Activated CD8-positive, alpha-beta memory T cell treated with anti-CD3 and anti-CD28 coated beads for 48 hours (primary cell): ENCODE measurements at places on chromosomes 1 and 21.

- no peak for DNase-seq
These were observed 379.7 kb upstream of the B3GALT2 start for GRCh38 chr1:193565971-193566577.

- DNase-seq: no peak
These were observed 640.9 kb downstream of the NPHP4 start for GRCh38 chr1:5351366-5351765.

DNA sequence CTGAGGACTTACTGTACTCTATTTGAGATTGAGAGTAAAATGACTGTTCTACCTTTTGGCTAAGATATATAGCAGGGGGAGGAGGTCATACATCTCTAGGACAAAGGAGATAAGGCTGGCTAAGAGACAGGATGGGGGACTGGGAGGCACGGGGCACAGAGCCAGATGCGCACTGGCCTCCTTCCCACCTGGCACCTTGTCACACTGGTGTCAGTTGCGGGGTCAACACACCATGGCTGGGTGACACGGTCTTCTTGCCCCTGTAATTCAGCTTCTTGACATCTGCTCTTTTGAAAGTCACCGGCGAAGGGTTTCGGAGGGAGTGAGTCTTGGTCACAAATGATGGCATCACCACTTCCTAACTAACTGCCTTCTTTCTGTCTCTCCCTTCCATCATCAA is 177.3 kb downstream of the ZSCAN20 start:
- no peak for DNase-seq

DNA sequence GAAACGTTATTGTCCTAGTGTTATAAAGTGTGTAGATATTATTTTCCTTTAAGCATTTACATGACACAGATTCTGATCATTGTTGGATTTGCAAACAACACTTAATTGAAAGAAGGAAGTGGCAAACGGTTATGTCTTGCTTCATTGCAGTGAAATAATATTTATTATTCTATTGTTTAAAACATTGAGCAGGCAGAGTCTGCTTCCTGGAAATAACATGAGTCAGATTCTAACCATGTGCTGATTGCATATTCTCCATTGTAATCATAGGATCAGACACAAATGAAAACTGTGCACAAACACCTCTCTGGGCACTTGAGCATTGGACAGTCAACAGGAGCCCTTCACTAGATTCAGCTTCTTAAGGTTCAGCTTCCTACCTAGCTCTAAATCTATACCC is 46.8 kb upstream of the USP25 start:
- DNase-seq: no peak

DNA sequence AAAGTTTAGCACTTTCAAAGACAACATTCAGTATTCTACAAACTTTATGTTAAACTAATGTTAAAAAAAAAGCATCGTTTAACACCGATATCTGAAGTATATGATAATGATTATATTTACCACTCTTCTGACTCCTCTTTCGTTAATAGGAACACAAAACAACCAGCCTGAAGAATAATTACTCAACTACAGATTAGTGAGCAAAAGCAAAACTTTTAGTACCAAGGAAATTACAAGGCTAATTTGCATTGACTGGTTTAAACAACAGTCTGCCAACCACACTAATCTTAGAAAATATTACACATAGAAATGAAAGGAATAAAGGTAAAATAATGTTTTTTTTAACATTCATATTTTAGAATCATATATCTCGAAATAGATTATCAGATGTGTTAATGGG is 500.7 kb downstream of the LMO4 start:
- no peak for DNase-seq

GRCh38 chr1:54402896-54403295 is 3.3 kb downstream of the SSBP3 start:
- no peak for DNase-seq

- peak; percentile 8 for DNase-seq
These were observed at the start of gene ANKRD45 for GRCh38 chr1:173669491-173669941. Gene ANKRD45 (minus strand): TSS chr1:173669851. CDS start chr1:173659418, 10,433 bp downstream.

DNA sequence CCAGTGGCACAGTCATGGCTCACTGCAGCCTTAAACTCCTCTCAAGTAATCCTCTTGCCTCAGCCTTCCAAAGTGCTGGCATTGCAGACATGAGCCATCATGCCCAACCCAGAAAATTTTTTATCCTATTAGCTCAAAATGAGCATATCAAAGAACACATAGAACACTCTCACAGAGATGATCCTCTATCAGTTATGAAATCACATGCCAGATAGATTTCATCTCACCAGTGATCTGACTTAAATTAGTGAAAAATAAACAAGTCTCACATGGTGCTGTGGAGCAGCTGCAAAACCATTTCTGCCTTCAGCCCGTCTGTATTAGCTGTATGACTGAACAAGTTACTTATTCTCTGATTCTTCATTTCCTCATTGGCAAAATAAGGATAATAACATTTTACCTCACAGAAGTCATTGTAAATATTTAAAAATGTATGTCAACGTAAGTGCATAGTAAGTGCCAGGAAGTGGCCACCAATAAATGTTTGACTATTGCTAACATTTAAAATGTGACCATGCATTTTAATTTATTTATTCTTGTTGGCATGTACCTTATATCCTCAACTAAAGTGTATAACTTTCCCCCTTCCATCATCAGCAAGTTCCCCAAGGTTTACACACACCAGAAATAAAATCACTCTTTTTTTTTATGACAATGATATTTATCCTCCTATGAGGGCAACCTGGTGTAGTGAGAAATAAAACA is 29.0 kb upstream of the SLC19A2 start:
- no peak for DNase-seq

DNA sequence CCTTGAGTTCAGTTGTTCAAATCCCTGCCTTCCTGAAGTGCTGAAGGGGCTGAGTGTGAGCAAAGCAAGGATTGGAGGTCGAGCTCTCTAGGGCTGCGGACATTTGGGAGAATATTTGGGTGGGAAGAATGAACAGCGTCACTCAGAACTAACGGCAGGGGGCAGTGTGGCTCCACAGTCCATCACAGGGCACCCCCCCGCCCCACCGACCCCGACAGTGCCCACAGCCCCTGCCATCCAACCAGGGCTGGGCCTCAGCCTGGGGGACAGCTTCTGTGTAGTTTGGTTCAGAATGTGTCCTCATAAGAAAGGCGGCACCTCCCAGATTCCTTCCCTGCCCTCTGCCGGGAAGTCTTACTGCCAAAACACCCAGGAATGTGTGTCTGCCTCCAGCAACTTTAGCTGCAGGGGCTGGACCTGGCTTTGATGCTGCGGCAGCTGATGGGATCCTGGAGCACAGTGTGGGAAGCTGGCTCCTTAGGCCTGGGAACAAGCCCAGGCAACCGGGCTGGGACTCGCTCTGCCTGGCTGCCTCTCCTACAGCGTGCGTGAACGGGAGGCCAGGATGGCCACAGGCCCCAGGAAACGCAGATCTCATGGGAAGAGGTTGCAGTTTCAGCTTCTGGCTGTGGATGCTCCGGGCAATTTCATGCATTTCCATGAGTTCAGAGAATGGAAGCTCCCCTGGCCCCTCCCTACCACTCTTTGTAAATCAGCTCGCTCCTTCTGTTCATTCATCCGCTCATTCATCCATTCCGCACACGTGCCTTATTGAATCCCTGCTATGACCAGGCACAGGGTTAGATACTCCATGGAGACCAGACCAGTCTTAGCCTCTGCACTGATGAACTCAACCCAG is 104.9 kb upstream of the TMPRSS2 start:
- no peak for DNase-seq

DNA sequence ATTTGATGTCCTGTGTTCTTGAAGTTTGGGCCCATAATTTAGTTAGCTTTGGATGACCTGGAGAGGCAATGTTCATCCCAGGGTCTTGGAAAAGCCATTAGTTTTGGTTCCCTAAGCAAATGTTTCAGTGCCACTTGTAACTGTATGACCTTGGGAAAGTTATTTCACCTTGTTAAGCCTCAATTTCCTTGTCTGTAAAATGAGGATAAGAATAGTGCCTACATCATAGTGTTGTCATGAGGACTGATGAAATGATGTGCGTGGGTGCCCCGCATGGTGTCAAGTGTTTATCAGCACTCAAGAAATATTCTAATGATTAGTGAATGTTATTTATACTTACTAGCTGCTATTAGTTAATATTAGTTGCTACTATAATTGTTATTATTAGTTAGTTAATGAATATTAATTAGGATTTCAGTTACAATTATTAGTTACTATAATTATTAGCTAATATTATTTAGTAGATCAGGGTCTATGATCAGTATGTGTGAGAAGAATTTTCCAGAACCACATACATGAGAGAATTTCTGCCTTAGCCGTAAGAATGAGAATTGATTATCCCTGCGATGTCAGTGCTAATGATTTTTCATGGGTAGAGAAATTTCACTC is 1.9 kb downstream of the SH3BGR start:
- no peak for DNase-seq

DNA sequence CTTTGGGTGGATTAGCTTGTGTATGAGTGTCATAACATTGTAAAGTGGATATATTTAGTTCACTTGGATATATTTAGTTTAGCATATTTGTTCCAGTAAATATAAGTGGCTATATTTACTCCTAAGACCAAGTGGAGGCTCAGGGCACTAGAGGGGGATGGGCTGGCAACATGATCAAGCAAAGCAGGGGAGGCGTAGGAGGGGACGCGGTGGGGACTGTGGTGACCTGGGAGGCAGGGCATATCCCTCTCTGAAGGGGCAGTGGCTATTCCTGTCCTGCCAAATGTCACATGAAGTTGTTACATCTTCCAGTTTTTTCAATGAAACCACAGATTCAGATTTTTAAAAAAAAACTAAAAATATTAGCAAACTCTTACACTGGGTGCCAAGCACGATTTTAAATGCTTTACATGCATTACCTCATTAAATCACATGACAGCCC is 51.9 kb upstream of the EDN2 start:
- no peak for DNase-seq

- no peak for DNase-seq
These were observed 55.7 kb downstream of the XCL2 start for GRCh38 chr1:168488138-168488537.

DNA sequence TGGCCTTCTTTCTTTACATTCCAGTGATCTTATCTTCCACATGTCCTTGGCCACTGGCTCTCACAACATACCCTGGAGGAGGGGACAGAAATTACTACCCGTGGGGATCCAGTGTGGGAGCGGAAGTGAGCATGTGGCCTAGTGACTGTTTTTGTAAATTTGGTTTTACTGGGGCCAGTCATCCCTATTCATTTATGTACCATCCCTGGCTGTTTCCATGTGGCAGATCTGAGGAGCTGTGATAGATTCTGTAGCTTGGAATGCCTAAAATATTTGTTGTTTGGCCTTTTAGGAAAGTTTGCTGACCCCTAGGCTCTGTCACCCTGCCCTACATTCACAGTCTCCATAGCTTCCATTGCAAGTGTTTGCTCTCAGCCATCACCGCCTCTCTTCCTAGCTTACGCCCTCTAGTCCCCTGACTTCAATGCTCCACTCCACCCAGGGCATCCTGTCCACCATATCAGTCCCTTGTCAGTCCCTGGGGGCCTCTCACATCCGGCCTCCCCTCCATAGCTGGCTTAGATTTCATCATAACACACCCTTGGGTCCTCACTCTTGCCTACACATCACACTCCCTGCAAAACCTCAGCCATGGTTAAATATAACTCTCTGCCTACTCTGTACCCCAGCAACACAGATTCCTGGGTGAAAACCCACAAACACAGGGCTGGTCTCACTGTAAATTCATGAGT is 25.8 kb downstream of the DHCR24 start:
- DNase-seq: no peak

DNA sequence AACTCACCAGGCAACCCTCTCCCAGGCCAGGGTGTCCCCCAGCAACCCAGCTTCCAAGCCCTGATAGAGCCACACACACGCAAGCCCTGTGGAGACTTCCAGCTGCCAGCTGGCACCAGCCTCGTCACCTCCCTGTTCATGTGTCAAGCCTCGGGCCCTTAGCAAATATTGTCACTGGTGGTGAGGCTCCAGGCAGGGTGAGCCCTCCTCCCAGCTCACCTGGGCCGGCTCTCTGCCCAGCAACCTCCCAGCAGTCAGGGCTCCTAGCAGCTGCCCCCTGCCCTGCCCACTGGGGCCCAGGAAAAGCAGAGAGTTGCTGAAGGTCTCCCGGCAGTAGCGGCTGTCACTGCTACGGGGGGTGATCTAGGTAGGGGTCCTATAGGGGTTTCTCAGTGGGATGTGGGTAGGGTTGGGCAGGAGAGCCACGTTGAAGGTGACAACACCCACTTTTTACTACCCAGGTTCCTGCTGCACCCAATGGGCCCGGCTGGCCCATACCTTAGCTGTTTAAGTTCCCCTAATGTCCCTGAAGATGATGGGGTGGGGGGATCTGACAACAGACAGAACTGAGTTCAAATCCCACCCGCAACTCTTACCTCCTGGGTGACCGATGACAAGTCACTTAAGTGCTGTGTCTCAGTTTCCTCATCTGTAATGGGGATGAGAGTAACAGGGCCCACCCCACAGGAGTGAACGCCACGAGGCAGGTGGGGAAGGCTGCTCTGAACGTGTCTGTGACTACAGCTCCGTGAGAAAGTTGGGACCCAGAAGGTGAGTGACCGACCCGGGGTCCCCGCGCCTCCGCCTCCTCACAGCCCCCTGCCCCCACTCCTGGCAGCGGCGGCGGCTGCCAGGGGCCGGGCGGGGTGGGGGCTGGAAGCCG is 678 bp downstream of the TTC39A start:
- no peak for DNase-seq
